ENCODE measurements at places on chromosomes 5 and 9. TPM values are rescaled to one million over a fixed set of nuclear protein-coding genes. Genes with fewer than 3 reads are reported as not detected.

Gene PDE6A
- not detected for total RNA-seq

DNA sequence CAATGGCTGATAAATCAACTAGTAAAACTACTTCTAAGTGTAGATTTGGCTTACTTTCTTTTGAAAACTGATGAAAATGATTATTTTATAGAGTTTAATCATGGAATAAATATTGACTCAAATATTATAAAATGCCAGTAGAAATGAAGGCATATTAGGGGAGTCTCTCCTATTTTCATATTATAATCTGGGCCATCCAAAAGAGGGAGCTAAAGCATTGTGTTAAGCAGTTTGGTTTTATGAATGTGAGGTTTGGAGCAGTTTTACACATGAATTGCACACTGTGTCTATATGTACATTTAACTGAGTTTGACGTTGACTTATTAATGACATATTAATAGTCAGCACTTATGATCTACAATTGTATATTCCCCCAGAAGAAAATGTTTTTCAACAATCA, 17.4 kb downstream of the CDH9 start:
- peak; percentile 65 for DNase-seq

- no peak for DNase-seq
Observed at GRCh38 chr5:180804129-180804618, 1.6 kb upstream of the MGAT1 start.

- no peak for DNase-seq
Observed at GRCh38 chr9:120924698-120925534, 1.7 kb downstream of the TRAF1 start.

GRCh38 chr9:122127396-122127798, 32.2 kb downstream of the NDUFA8 start:
- no peak for DNase-seq

GRCh38 chr5:160903076-160903475, 51.1 kb upstream of the ATP10B start:
- no peak for DNase-seq
